Left ventricle myocardium inferior (tissue), 1 donor: ENCODE measurements at places on chromosomes 2 and 18. TPM values are rescaled to one million over a fixed set of nuclear protein-coding genes. Genes with fewer than 3 reads are reported as not detected.
A peak's percentile ranks its signal among the peaks of the same experiment; 100 is the strongest.

- no peak for DNase-seq
- H3K36me3 ChIP-seq, result no peaks in the 10 kb centered on the region
- H3K4me1 ChIP-seq, result no peaks in the 10 kb centered on the region
- H3K4me3 ChIP-seq, result no peak overlapping the region
- H3K27ac ChIP-seq, result no peak overlapping the region
These were observed 232.1 kb downstream of the TMX3 start for GRCh38 chr18:68482815-68483214.

GRCh38 chr2:88057437-88057844 is 1.9 kb upstream of the KRCC1 start:
- H3K27ac ChIP-seq, result no peak overlapping the region
- H3K4me3 ChIP-seq, result no peak overlapping the region
- H3K27me3 ChIP-seq, result no peaks in the 10 kb centered on the region
- peaks cover 36% of the 10 kb centered on the region for H3K4me1 ChIP-seq
- no peaks in the 10 kb centered on the region for H3K36me3 ChIP-seq
- DNase-seq, result no peak

- no peaks in the 10 kb centered on the region for H3K27me3 ChIP-seq
- H3K27ac ChIP-seq, result no peak overlapping the region
- no peaks in the 10 kb centered on the region for H3K4me1 ChIP-seq
- no peak for DNase-seq
- no peaks in the 10 kb centered on the region for H3K36me3 ChIP-seq
These were observed 862.4 kb upstream of the ACVR2A start for GRCh38 chr2:146982393-146982846.

DNA sequence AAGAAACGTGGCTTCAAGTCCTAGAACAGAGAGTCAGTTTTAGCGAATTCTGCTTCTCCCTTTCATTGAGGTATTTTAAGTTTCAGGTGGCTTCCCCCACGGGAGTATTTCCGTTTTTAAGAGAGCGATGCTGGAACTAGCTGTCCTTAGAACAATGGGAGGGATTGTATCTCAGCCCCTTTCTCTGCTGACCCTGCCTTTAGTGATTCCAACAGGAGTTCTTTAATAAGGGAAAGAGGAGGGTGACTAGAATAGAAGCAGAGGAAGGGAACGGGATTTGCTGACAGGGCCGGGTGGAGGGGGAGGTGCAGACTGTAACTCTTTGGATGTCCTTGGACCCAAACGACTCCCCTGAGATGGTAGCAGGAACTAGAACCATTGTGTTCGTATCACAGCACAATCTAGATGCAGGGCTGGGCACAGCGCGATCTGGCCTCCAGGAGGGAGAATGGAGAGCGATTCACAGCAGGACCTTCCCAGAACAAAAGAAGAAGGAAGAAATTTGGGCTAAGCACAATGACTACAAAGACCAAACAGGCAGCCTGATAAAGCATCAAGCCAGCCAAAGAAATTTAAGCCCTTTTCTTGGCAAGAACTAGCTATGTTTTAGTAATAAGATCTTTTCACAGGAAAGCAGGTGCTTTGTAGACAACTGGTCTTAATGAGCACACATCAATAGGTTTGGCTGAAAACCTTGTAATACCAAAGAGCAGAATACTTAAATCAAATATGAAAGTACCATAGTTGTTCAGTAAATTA is 15.8 kb upstream of the RTTN start:
- H3K4me3 ChIP-seq, result peak overlapping the region; percentile 20
- H3K4me1 ChIP-seq, result peaks cover 13% of the 10 kb centered on the region
- H3K27me3 ChIP-seq, result no peaks in the 10 kb centered on the region

ZNF512 gene
- 16.1 TPM for total RNA-seq

TUBA3E gene
- 47.1 TPM for total RNA-seq

C2orf68 gene
- total RNA-seq, result 25.1 TPM
